ENCODE measurements at places on chromosomes 2 and 18. TPM values are rescaled to one million over a fixed set of nuclear protein-coding genes. Genes with fewer than 3 reads are reported as not detected.

The DNAJB2 gene
- total RNA-seq, result 45.0 TPM

DNA sequence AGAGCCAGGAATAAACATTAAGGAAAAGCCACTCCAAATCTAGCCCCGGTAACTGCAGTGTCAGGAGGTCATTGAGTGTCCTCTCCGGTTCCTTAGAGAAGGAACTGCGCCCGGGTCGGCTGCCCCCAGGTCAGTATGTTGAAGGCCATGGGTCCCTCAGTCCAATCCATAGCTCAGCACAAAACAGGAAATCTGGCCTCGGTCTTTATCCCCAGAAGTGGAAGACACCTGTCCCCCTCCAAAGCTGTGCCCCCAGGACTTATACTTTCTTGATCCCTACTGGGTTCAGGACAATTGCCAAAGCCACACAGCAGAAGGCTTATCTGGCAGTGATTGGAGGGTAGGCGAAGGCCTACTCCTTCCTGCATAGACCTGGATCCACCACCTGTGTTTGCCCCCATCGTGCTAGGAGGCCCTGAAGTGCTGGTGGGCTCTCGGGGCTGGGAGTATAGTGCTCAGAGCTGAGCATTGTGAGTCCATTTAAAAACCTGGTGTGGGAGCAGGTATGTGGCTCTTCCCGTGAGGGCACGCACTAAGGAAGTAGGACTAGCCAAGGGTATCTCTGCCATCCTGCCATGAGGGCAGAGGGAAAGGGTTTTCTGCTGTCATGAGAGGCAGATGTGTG is 178.6 kb downstream of the SEPTIN10 start:
- no peak for DNase-seq

The OXER1 gene
- 3.9 TPM for total RNA-seq

GRCh38 chr18:13415736-13416135 is 197.2 kb downstream of the LDLRAD4 start:
- no peak for DNase-seq
